ENCODE measurements at places on chromosomes 7 and 10. TPM values are rescaled to one million over a fixed set of nuclear protein-coding genes. Genes with fewer than 3 reads are reported as not detected.

Gene UCMA
- not detected for total RNA-seq

Gene GNAT3
- total RNA-seq: not detected

Gene NUP42
- 38.4 TPM for total RNA-seq

Gene PNLIPRP1
- not detected for total RNA-seq

Gene SSC4D
- 14.0 TPM for total RNA-seq

Gene STAG3
- not detected for total RNA-seq

Gene OR9A2
- total RNA-seq: not detected

Gene RAPGEF5
- 46.5 TPM for total RNA-seq

Gene KEL
- total RNA-seq: 2.0 TPM

Gene ST8SIA6
- 1.3 TPM for total RNA-seq

Gene GFRA1
- total RNA-seq: 6.5 TPM

Gene DGKB
- total RNA-seq: 0.49 TPM

Gene JCAD
- total RNA-seq: 27.6 TPM

Gene AMZ1
- 1.2 TPM for total RNA-seq

Gene LRRD1
- not detected for total RNA-seq

Gene ENKUR
- total RNA-seq: 0.33 TPM

Gene MRLN
- not detected for total RNA-seq

Gene CHST15
- total RNA-seq: 87.9 TPM

Gene PLEKHS1
- not detected for total RNA-seq

Gene PRRT4
- 1.1 TPM for total RNA-seq

Gene NAT16
- 1.4 TPM for total RNA-seq

Gene TMEM176A
- 8.4 TPM for total RNA-seq

Measured in thyroid gland (tissue), 4 donors.